Thoracic aorta (tissue), 2 donors: ENCODE measurements at places on chromosomes 11 and 22. TPM values are rescaled to one million over a fixed set of nuclear protein-coding genes. Genes with fewer than 3 reads are reported as not detected.

Gene IGLL1
- not detected for total RNA-seq

Gene ZFTA
- 21.2 TPM for total RNA-seq

Gene TTC36
- 1.5 TPM for total RNA-seq

GRCh38 chr11:43504316-43504950 lies 145.7 kb downstream of the TTC17 start:
- no peak for DNase-seq

GRCh38 chr11:1589996-1590395 lies 4.9 kb upstream of the KRTAP5-1 start:
- no peak for DNase-seq

- no peak for DNase-seq
These were observed at the start of gene TSSK2 for GRCh38 chr22:19130959-19131684. TSSK2 (plus strand) TSS chr22:19131308; CDS start chr22:19131400, 92 bp downstream.

GRCh38 chr11:35363246-35363801 lies 56.0 kb downstream of the SLC1A2 start:
- no peak for DNase-seq
